GM12878 (cell line): ENCODE measurements at places on chromosomes 4 and X.

GRCh38 chrX:9657590-9658256 is 107.9 kb downstream of the GPR143 start:
- DNase-seq, result no peak

DNA sequence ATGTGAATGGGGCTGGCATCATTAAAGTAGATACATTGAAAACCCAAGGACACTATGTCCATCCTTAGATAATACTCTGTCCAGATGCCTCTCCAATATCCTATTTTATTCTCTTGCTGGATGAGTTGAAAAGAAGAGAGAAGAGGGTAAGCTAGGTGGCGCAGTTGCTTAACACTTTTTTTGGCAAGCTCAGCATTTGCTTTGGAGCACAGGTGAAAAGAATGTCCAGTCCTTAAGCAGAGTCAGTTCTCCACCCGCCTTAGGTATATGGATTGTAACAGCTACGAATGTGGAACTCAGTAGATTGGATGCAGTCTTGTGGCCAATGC is 208.4 kb downstream of the NWD2 start:
- peak; percentile 23 for DNase-seq

DNA sequence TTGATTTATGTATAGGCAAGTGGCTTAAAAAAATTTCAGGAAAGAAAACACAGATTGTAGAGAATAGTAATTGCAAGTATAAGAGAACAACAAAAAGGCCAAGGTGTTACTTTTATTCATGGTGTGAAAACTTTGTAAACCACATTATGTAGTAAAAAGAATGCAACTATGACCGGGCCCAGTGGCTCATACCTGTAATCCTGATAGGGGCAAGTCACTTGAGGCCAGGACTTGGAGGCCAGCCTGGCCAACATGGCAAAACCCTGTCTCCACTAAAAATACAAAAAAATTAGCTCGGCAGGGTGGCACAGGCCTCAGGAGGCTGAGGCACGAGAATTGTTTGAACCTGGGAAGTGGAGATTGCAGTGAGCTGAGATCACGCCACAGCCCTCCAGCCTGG is 131.7 kb downstream of the DCK start:
- no peak for DNase-seq

- DNase-seq, result no peak
Observed at GRCh38 chrX:39560271-39560670, 537.5 kb downstream of the BCOR start.

DNA sequence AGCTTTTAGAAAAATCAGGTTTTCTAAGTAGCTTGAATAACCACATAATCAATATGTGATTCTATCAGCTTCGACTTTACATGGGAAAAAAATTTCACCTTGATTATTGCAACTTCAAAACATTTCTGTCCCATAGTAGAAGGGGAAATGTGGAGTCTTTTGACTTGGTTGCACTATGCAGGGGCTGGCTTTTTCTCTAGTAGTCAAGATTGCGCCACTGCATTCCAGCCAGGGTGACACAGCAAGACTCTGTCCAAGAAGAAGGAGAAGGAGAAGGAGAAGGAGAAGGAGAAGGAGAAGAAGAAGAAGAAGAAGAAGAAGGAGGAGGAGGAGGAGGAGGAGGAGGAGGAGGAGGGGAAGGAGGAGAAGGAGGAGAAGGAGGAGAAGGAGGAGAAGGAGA is 84.9 kb downstream of the MAML3 start:
- DNase-seq, result no peak

DNA sequence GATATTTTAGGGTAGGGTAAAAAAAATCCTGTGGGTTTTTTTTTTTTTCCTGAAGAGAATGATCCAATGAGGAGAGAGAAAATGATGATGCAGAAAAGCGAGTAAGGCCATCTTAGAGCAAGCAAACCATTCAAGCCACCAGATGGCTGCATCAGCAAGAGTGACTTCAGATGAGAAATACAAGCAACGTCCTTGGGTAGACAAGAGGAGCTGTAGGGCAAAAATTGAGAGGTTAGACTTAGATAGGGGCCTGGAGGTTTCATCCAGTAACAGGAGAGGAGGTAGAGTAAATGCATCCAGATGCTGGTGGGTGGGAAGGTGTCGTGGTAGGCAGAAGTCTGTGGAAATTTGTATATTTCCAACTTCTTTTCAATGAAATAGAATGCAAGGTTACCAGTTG is 14.6 kb downstream of the FTHL17 start:
- no peak for DNase-seq

DNA sequence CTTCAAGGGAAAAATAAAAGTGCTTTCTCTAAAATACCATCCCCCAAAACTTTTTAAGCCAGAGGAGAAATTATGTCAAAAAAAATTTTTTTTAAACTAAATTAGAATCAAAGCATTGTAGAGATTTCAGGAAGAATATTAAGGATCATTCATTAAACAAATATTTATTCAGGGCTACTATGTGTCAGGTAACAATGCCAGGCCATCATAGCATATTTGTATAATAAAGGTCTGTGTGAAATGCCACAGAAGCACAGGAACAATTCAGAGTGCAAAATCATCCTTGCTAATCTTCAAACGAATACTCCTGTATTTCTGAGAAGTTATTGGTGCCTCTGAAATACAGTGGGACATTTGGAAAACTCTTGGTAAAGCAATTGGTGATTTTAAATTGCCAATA is 2.0 kb downstream of the CCDC160 start:
- DNase-seq, result no peak

- DNase-seq, result no peak
Observed at GRCh38 chrX:36388901-36389300, 469.4 kb downstream of the CFAP47 start.

GRCh38 chr4:17480210-17480927 is 31.5 kb downstream of the QDPR start:
- DNase-seq, result no peak

GRCh38 chrX:150642423-150642822 is 50.8 kb upstream of the MTMR1 start:
- no peak for DNase-seq

DNA sequence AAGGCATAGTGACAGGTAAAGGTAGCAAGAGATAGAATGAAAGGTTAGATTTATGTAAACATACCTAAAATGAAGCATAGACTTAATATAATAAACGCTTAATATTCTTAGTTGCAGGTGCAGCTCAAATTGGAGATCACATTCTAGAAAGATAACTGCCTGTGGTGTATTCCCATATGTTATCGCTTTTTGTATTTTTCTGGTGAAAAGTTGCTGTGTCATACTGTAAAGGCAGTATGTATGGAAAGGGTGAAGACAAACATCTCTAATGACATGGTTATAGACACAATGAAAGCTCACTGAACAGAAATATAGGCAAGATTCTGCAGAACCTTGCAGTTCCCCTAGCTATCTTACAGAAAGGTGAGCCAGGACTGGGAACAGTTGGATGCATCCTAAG is 240.3 kb downstream of the DCLK2 start:
- no peak for DNase-seq

GRCh38 chrX:112868586-112868985 is 28.0 kb upstream of the AMOT start:
- no peak for DNase-seq

DNA sequence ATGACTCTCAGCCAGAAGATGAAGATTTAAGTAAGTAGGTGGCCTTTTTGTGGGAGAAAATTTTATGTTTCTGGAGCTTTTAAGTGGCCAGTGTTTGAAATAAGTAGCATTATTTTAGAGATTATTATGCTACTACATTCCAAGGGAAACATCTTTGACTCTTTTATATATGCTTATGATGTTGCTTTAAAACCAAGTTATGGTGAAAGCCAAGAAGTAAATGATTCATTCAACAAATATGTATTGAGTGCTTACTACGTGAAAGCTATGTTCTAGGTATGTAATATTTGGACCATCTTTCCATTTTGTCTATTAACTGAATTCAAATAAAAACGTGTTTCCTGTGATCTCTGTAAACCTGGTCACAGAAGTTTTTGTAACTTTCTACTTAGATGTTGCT is 58.3 kb downstream of the ZFX start:
- DNase-seq, result no peak

DNA sequence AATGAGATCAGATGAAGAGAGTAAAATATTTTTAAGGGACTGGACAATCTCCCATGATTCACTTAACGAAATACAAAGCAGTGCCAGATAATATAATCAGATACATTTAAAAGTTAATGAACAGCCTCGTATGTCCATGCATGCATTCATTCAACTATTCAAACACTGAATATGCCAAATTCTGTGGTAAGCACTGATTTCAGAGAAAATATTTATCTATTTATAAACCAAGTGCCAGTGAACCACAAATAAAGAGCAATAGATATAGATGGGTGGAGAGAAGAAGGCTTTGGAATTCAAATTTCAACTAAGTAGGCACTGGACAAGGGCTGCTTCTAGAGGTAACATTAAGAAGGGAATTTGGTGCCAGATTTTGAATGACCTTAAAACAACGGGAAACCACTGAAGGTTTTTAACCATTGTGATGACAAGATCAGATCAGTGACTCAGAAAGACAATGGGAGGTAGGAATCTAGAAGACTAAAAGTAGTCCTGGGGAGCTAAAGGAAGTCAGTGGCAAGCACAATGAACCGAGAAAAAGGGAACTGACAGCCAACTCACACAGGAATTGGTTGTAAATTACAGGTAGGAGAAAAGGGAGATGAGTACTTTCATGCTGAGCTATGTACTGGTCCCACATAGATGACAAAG is 14.2 kb downstream of the ELOVL6 start:
- no peak for DNase-seq
